Activated CD8-positive, alpha-beta T cell treated with anti-CD3 and anti-CD28 coated beads for 36 hours (primary cell): ENCODE measurements at places on chromosomes 3 and 15. TPM values are rescaled to one million over a fixed set of nuclear protein-coding genes. Genes with fewer than 3 reads are reported as not detected.
A peak's percentile ranks its signal among the peaks of the same experiment; 100 is the strongest.

Gene RYR3
- total RNA-seq: not detected

Gene RARB
- not detected for total RNA-seq

Gene SELENOK
- 35.8 TPM for total RNA-seq

Gene TPRG1
- total RNA-seq: 2.5 TPM

Gene ZBTB20
- total RNA-seq: 5.1 TPM

Gene MYEF2
- 25.7 TPM for total RNA-seq

Gene GOLGA6L6
- total RNA-seq: not detected

GRCh38 chr3:109195815-109196214 is 59.3 kb downstream of the C3orf85 start:
- DNase-seq: no peak

GRCh38 chr3:107769882-107770281 is 247.1 kb downstream of the BBX start:
- DNase-seq: no peak

GRCh38 chr3:68089572-68090011 is 435.2 kb upstream of the SUCLG2 start:
- no peak for DNase-seq

DNA sequence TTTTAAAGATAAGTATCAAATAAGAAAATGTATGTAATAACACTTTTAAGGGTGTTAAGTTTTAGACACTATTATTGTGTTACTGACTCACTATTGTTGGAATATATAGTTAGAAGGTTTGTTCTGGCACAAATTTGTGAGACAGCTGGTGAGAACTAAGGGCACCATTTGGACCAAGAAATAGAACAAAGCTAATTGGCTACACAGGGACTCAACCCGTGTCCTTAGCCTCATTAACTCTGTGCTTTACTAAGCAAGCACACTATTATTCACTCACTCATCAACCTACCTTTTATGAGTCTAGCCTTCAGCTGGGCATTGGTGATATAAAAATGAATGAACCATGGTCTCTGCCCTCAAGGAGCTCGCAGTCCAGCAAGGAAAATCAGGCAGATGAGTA is 4.1 kb upstream of the UNC13C start:
- no peak for DNase-seq

DNA sequence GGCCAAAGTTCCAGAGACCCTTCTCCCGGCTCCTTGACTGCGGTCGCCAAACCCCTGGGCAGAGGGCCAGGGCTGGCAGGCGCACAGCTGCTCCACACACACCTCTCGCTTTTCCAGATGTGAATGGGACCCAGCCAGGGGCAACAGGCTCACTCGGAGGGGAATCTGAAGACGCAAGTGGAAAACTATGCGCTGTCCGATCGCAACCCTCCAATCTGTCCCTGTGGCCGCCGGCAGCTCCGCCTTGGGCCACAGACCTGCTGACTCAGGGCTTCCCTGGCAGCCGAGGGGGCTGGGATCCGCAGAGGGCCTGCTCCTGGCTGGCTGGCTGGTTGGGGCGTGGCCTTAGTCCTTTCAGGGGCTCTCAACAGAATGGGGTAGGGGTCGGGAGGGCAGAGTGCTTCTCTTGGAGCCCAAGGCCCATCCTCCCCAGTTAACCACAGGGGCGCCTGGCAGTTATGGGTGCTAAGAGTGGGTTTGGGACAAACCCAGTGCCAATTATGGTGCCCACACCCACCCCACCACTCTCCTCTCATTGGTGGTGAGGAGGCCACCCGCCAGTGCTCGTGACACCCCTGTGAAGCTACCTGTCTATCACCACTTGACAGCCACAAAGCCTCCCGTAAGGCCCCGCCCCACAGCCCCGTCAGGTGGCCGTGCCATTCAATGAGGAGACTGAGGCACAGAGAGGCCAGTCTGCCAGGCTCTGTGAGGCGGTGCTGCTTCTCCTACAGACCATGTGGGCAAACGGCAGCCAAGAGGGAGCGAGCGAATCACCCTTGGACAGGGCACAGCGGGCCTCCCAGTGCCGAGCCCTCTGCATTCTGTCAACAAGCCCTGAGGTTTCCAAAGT is 53.8 kb downstream of the IQSEC1 start:
- no peak for DNase-seq

- no peak for DNase-seq
Observed at GRCh38 chr3:56042326-56042951, 425.8 kb downstream of the ERC2 start.

DNA sequence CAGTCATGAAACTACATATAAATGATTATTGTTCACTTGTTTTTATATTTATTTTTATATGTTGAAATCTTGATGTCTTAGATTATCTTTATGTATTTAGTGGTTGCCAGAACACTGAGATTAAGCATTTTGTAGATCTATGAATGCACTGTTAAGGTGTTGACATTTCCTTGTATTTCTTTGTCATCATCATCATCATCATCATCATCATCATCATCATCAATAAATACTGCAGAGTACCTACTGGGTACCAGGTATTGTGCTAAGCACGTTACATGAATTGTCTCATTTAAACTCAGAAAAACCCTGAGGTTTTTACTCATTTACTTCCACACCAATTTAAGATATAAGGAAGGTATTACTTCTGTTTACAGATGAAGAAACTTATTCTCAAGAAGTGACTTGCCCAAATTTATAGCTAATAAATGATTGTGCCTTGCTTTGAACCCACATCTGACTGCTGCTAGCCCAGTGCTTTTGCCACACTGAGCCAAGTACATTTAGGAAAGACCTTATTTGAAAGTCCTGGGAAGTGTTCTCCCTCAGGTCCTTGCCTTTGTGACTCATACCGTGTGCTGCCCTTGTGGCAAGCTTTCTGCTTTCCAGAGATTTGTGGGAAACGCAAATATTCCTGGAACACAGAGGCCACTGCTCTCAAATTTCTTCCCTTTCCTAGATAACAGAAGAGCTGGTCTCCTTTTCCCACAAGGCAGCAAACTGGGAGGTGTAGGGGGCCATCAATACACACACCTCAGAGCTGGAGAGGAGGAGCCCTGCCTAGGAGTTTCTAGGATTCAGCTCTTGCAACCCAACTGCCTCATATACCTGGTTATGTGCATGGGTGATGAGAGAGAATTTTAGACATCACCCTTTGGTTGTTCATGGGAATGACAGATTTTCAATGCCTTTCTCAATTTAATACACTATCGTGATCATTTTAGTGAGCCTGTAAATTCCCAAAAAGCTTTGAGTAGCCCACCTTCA is 115.4 kb upstream of the C15orf61 start:
- no peak for DNase-seq

GRCh38 chr3:69435274-69436265 is 49.7 kb upstream of the FRMD4B start:
- DNase-seq: no peak

DNA sequence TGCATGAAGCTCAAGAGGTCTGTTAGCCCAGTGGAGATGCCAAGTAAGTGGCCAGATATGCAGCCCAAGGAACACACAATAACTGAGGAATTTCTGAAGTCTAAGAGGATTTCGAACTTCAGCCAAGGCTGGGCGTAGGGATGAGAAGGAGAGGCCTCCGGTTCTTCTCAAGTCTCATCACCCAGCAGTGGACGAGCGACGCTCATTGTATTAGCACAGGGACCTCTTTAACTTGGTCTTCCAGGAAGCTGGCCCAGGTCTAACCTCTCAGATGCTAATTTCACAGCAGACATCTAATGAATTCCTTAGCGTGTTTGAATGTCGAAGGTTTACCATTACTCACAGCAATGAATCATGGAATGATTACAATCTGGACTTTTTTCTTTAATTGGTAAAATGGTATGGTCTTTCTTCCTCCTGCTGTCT is 85.0 kb downstream of the HES1 start:
- DNase-seq: no peak

GRCh38 chr3:133547432-133548041 is 25.9 kb upstream of the CDV3 start:
- no peak for DNase-seq

DNA sequence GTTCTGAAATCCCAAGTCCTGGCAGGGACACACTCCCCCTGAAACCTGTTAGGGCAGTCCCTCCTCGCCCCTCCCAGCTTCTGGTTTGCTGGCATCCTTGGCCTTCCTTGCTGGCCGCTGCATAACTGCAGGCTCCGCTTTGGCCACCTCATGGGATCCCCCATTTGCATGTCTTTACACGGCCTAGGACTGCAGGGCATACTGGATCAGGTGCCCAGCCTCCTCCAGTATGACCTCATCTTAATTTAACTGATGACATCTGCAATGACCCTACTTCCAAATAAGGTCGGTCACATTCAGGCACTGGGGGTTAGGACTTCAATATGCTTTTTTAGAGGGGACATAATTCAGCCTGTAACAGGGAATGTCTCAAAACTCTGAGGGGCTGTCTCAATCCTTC is 173.3 kb downstream of the RAB11A start:
- no peak for DNase-seq

DNA sequence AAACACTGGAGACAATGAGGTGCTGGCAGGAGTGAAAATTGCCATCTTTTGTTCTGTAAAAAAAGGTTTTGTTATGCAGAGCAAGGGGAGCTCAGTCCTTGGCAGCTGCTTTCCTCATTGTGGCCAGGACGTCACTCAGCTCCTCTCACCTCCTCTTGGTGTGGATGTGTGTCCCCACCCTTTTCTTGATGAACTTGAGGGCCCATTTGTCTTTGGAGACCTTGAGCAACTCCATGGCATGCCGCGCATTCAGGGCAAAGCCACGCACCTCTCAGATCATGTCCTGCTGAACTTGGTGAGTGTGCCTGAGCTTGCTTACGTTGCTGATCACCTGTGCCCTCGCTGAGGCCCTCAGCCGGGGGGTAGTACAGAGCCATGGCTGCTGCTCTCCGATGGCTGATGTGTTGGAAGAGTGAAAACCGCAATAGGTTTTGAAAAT is 24.5 kb upstream of the BDH1 start:
- DNase-seq: no peak

DNA sequence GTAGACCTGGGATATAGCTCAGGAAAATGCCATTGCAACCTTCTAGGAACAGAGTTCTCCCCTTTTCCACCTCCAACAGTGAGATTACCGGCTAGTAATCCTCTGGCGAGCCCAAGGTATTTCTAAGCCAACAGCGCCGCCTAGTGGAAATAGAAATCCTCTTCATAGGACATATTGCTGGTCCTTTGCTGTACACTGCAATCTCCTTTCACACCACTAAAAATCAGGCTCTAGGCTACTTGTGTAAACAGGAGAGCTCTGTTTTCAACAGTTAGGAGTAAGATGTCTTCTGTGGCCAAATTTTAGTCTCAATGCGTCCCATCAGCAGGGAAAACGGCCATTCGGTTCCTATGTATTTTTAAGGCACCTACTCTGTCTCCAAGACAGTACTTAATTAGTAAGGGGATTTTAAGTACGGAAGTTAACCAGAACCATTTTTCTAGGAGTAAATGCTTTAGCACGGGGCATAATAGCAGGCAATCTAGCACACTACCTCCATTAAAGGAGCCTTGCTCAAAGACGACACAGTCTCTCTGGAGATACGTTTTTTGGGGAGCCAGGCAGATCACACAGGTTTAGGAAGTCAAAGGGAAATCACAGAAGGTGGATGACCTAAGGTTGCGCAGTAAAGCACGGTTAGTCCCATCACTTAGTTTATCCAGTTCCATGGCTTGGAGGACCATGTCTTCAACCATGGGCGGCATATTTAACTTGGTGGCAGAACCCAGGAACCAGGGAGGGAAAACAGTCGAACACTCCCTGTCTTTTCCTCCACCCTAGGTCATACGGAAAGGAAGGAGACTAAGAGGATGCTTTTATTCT is 43.8 kb downstream of the NCEH1 start:
- peak; percentile 87 for DNase-seq

DNA sequence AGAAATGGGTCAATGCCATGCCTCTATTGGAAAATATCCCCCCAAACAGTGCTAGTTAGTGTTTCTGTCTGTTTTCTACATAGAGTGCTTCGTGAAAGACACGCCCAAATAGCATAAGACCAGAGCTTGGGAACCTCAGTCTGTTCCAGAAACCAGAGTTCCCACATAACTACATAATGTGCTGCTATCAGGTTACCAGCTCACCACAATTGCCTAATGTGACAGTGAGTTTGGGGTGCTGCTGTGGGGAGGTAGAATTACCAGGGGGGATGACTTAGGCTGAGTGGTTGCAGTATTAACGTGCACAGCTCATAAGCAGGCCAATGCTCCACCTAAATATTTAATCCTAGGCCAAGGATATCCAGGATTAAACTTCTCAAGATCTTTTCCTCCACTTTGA is 39.2 kb downstream of the DUT start:
- no peak for DNase-seq

DNA sequence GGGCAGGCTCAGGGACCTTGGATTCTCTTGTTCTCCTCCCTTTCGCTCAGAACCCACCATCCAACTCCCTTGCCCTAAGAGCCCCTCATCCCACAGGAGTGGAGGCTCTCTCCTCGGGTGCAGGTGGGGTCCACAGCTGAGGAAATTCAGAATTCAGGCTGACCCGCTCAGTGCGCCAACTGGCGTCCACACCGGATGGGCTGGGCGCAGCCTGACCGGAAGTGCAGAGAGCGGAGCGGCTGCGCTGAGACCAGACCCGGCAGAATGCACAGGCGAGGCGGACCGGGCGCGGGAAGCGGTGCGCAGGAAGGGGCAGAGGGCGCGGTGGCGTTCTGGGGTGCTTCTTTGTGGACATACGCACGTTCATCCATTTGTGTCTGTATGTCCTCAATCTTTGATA is 210.4 kb upstream of the NDN start:
- DNase-seq: no peak

DNA sequence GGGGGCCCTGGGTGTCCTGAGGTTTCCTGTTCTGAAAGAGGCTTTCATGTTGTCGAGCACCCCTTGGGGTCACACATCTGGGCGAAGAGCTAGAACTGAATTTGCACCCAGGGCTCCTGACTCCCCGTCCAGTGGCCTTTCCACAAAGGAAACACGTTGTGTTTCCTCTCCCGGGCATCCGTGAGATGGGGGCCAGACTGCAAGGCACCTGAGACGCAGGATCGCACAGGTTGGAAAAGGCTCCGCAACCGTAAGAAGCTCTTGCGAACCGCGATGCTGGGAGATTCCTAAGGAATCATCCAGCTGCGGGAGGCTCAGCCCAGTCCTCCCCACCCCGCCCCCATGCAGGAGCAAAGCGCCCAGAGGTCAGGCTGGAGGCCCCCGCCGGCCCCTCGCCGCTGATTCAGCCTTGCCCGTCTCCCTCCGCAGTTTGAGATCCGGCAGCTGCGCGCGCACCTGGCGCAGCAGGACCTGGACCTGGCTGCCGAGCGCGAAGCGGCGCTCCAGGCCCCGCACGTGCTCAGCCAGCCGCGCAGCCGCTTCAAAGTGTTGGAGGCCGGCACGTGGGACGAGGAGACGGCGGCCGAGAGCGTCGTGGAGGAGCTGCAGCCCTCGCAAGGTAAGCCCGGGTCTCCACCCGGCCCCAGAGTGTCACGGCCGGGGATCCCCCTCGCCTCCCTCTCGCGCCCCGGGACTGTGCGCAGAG is 119.6 kb downstream of the ETFA start:
- no peak for DNase-seq
